ENCODE measurements at places on chromosomes 3 and 15.

- no peak for DNase-seq
Measured at GRCh38 chr3:76864355-76864754, 175.5 kb upstream of the ROBO2 start.

DNA sequence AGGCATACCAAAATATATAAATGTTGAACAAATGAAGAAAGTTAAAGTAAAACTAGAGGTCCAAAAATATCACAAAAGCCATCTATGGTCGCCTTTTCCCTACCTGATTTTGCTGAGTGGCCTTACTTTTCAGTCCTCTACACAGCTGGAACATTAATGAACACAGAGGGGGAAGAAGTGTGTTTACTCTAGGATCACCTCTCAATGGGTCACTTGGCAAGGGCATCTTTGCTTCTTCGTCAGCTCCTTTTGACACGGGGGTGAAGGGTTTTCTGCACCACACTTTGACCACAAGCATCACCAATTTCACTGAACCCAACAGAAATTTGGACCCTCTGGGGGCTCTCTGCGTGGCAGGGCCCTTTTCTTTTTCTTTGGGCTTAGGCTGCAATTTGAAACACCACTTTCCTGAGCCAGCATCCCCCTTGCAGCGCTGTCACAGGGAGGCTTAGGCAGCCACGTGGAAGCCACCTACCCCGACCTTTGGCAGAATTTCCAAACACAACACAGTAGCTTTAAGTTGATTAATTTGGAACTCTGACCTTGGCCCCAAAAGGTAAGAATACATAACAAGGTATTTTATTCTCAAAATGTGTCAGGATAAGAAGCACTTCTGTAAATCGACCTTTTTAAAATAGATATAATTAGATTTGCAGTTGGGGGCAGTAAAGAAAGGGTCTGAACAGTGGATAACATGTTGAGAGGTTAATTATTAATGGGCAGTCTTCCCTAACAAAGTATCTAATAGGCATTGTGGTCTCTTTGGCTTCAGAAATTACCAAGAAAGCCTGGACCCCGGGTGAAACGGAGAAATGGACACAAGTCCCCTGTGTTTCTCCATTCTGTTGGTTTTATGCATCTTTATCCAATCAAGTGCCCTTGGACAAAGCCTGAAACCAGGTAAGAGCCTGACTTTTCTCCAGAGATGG is at the start of gene LIPC:
TSS of gene LIPC (plus strand) at position 771 of the 929 bp plus-strand sequence. CDS start at position 813, 42 bp downstream.
- DNase-seq: no peak

- no peak for DNase-seq
Measured at GRCh38 chr15:72397796-72398588, at the start of gene TMEM202. Gene TMEM202, plus strand, starts transcription at chr15:72398305. Its CDS starts 22 bp downstream, at chr15:72398327.

DNA sequence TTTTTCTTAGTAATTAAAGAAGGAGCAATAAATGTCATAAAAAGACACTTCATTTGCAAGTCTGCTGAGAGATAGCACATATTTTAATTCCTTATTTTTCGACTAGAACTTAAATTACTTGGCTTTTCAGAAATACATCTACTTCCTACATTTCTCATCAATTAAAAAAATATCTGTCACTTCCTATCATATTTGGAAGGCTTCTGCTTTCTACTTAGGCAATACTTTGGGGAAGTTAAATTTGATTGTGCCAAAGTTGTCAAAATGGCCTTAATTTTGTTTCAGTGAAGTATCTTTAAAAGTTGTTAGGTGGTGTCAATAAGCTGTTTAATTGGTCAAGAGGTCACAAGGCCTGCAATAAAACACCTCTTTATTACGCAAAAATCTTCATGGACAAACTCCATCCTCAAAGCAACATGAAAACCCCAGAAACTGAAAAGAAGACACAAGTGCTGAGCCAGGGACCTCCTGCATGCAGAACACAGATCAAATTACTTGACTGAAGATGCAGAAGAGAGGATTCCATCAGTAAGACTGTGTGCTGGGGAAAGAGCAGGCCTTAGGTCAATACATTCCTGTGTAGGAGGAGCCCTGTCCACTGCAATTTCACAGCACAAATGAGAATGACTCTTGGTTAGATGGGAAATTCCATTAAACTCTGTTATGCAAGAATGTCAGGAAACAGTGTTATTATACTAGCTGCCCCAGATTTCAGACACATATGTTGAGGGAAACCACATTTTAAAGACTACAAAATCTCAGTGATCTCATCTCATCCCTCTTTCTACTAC is 48.0 kb upstream of the FSTL1 start:
- DNase-seq: no peak

GRCh38 chr3:193776626-193777358 is 183.8 kb downstream of the OPA1 start:
- no peak for DNase-seq

- no peak for DNase-seq
Measured at GRCh38 chr15:35665896-35666536, 120.1 kb upstream of the DPH6 start.

DNA sequence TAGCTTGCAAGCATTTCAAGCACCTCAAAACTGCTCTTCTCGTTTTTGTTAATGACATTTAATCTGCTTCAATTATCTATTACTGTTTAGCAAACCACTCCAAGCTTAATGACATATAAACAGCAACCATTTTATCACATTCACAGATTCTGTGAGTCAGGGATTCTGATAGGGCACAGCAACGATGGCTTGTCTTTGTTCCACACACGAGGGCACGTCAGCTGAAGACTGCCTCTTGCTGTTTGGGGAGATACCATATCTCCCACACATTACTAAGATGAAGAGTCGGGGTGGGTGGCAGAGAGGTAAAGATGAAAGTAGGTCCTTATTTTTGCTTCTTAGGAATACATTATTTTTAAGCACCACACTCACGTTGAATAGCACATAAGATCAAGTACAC is 19.3 kb downstream of the CPOX start:
- no peak for DNase-seq

GRCh38 chr15:88142121-88142520 is 114.4 kb downstream of the NTRK3 start:
- no peak for DNase-seq

DNA sequence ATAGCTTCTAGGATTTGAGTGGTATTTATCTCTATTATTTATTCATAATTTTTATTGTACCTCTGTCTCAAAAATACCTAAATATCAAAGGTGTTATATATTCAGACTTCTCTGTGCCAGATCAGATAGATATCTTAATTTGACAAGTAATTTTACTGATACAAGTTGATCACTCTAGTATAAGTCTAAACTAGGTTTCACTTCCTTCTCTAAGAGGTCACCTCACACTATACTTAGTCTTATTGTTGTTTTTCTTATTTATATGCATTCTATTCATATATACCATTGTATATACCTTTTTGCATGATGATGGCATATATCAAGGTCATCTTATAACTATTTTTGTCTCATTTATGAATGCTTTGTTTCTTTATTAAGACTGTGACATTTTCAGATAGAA is 26.4 kb upstream of the HGD start:
- DNase-seq: no peak

DNA sequence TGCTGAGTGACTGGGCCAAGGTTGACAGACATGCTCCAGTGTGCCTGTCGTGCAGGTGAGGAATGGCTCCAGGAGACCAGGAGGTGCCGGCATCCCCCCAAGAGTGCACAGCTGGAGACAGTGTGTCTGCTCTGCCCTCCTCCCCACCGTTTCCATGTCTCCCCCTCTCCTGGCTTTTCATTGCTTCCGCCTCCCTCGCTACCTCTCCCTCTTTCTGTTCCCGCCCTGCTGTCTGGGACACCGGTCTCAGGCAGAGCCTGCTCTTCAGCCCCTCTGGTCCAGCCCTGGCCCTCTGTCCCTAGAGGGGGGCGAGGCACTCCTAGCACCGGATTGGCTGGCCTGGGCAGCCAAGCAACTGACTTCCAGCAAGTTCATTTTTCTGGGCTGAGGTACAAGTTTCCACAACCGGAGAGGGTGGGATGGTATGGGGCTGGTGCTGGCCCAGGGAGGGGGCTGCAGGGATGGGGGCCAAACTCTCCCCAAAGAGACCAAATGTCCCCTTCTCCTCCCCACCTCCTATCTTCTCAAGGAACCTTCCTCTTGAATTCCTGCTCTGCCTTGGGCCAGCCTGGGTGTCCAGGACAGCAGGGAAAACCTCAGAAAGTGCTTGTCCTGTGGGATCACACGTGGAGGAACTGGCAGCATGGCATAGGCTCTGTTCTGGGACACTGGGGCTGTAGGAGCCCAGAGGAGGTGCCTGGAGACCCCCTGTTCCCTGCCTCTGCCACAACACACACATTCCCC is 32.6 kb downstream of the PRKCD start:
- no peak for DNase-seq

DNA sequence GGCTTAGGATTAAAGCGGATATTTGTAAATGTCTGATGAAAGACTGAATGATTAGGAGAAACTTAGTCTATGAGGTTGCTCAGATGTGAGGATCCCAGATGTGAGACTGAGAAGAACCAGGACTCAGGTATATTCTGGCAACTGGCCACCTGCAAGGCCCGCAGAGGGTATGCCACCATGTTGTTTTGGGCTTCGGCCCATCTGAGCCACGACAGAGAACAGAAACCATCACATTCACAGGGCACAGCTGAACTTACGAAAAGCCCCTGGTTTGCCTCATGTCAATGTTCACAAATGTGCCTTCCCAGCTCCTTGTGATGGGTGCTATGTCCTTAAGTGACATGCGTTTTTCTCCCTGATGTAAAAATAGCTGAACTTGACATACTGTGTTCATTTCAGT is 412.5 kb upstream of the RORA start:
- no peak for DNase-seq

- DNase-seq: no peak
Measured at GRCh38 chr3:178271740-178272387, 264.4 kb upstream of the KCNMB2 start.

- DNase-seq: no peak
Measured at GRCh38 chr3:6124875-6125274, 736.0 kb upstream of the GRM7 start.

DNA sequence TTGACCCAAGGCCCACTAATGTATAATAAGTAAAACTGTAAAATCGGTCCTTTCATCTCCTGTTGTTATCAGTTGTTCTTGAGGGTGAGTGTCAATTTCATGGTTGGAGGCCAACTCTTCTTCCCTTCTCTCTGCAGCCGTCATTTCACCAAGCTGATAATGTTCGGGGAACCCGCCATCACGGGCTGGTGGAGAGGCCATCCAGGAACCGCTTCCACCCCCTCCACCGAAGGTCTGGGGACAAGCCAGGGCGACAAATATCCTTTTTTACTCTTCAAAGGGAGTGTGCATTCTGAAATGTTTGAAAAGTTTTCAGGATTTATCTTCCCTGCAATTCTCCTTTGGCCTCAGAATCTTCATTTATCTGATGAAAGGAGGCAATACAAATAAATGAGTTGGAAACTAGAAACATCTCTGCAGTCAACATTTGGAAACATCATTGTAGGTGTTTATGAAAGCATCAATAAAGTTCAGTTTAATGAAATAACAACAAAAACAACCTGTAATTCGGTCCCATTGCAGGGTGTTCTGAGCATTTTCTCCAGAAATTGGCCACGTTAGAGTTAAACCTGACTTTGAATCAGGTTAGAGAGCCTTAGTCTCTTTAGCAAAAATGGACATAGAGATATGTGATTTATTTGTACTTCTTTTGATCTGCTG is 63.9 kb downstream of the CRTC3 start:
- no peak for DNase-seq

- no peak for DNase-seq
Measured at GRCh38 chr3:1532935-1533606, 440.2 kb downstream of the CNTN6 start.

DNA sequence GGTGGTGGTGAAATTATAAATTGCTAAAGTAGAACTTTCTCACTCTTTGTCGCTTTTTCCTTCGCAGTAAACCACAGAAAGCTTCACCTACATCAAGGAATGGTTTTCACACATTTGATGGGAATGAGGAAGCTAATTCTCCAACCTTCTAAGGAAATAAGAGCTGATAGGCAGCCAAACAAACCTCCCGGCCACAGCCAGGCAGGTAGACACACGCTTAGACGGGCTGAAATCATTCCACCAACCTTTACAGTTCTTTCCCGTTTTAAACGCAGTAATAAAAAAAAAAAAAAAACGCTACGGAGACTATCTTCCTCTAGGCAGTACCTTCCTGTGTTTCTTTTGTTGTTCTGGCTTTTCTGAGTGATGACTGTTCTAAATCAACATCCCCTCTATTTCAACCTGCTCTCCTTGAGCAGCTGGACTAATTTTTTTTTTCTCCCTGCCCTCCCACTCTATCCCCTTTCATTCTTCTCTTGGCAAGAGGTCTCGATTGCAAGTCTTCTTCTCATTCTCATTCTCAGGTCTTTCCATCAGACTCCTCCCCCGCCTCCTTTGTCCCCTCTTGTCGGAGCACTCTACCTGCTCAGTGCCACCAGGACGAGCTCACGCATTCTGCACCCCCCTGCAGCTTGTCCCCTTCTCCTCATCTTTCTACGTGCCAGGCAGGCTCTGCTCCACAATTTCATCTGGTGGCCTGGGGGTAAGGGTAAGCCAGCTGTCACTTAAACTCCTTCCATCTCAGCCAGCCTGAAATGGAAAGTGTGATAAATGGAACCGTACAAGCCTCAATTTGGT is 391.1 kb upstream of the MDFIC2 start:
- DNase-seq: no peak

DNA sequence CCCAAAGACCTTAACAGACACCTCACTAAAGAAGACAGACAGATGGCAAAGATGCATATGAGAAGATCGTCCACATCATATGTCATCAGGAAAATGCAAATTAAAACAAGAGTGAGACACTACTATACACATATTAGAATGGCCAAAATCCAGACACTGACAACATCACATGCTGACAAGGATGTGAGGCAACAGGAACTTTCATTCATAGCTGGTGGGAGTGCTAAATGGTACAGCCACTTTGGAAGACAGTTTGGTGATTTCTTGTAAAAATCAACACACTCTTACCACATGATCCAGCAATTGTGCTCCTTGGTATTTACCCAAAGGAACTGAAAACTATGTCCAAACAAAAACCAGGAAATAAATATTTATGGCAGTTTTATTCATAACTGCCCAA is 17.6 kb downstream of the CHDH start:
- DNase-seq: no peak

- no peak for DNase-seq
Measured at GRCh38 chr3:87045473-87045872, 54.5 kb upstream of the VGLL3 start.

DNA sequence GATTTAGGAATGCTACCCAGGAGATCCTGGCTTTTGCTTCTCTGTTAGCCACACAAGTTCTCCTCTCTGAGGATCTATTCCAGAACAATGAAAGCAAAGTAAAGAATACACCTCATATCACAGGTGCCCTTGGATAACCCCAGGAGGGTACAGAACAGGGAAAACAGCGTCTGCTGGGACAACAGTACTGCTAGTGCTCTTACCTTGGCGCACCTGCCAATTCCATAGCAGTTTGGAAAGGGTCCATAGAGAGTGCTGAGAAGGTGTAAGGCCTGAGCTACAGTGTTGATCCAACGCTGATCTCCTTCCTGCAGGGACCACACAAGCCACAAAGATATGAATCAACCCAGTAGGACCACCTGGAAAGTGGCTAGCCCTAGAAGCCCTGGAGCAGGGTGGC is 12.9 kb upstream of the PRC1 start:
- DNase-seq: no peak

- DNase-seq: no peak
Measured at GRCh38 chr3:161028555-161029153, 76.5 kb downstream of the B3GALNT1 start.
